Right cardiac atrium (tissue), 5 donors: ENCODE measurements at places on chromosomes 7 and 10. TPM values are rescaled to one million over a fixed set of nuclear protein-coding genes. Genes with fewer than 3 reads are reported as not detected.

SH3PXD2A gene
- total RNA-seq = 31.0 TPM

DNA sequence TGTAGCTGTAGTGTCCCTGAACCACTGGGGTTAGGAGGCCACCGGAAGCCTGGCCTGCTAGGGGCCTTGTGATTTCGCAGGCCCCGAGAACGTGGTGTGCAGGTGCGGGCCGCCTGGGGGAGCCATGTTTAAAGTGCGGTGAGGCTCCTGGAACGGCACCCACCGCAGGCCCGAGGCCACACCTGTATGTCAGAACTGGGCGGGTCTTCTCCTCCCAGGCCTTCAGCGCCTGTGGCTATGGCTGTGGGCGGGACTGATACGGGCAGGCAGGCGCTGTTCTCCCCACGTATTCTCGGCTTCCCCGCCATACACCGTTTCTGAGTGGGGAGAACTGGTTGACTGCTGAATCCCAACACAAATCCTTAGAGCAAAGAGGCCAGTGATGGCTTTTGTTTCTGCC lies 74.8 kb downstream of the DNAJB6 start:
- peak; percentile 44 for DNase-seq

GRCh38 chr10:115417585-115418265 lies 324.6 kb downstream of the ATRNL1 start:
- peak; percentile 7 for DNase-seq

MYL10 gene
- total RNA-seq = not detected

DNA sequence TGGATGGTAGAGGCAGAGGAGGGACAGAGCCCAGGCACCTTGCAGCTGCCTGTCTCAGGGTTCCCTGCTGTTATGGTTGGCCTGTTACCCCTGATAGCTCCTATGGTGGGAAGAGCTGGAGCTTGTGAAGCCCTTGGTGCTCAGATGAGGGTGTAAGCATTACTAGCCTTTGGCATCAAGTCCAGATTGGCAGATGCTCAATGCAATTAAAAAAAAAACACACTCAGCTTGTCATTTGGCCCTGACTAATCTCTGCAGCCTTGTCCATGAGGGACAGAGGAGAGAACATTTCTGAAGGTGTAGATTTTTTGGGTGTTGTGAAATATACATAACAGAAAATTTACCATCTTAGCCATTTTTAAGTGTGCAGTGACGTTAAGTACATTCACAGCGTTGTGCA lies 86.3 kb downstream of the PLPP4 start:
- no peak for DNase-seq
